Bone marrow (tissue), 2 donors: ENCODE measurements at places on chromosomes 3 and 15.

- DNase-seq, result no peak
Measured at GRCh38 chr15:72229076-72229946, 1.7 kb downstream of the PKM start.

DNA sequence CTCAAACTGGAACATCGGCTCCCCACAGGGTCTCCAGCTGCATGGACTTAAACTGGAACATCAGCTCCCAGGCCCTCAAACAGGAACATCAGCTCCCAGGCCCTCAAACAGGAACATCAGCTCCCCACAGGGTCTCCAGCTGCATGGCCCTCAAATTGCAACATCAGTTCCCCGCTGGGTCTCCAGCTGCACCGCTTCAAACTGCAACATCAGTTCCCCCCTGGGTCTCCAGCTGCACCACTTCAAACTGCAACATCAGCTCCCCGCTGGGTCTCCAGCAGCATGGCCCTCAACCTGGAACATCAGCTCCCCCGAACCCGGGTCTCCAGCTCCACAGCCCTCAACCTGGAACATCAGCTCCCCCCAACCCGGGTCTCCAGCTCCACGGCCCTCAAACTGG is 82.0 kb downstream of the TFRC start:
- no peak for DNase-seq

- DNase-seq, result no peak
Measured at GRCh38 chr3:70999730-71000129, 583.8 kb downstream of the FOXP1 start.

- no peak for DNase-seq
Measured at GRCh38 chr3:161977063-161977462, 480.5 kb downstream of the OTOL1 start.

DNA sequence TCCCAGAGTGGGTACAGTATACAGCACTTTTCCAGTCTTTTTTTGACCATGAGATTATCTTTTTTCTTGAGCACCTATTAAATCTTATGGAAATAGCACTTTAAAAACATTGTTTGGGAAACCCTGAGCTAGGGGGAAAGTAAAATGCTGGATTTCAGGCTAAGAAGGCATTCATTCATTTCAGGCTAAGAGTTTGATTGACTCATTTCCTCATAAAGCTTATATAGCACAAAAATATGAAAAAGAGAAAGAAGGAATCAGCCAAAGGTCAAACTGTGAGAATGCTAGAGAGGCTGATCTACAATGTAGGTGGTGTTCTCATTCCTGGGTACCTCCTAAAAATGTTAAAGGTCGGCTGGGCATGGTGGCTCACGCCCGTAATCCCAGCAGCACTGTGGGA is 10.5 kb downstream of the TTC23 start:
- no peak for DNase-seq

DNA sequence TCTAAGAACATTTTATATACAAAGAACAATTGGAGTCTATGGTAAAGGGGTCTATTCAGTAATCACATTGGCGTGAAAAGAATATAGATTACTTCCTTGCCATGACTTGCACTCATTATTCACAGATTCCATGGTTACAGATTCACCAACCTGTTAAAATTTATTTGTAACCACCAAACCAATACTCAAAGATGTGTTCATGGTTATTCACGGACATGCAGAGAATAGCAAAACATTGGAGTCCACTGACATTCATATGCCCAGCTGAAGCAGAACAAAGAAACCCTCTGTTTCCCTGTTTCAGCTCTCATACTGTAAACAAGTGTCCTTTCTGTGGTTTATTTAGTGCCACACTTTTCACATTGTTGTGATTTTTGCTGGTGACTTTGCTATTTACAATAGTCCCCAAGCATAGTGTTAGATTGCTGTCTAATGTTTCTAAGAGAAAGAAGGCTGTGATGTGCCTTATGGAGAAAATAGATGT is 185.8 kb upstream of the TTC14 start:
- DNase-seq, result no peak

DNA sequence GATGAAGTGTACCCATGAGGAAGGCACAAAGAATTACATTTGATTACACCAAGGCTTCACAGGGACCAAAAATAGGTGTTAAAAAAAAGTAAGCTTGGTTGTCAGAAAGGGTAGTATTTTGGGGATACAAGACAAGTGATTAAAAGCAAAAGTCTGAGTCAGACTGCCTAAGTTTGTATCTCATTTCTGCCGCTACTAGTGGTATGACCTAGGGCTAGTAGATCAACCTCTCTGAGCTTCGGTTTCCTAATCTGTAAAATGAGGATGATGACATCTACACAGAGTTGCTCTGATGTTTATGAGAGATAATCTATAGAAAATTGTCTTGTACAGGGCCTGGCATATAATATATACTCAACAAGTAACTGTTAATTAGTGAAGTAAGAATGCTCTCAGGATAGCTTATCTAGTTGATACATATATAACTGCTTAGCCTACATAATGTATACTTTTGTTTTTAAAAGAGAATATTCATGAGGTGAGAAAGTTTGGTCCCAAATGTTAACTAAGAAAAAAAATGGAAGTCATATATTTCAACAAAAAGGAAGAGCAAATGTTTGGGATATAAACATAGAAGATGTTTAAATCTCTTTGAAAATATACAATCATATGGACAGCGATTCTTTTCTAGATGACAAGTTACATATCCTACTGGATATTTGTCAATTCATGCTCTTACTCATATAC is 163.0 kb upstream of the SLC2A2 start:
- DNase-seq, result no peak

DNA sequence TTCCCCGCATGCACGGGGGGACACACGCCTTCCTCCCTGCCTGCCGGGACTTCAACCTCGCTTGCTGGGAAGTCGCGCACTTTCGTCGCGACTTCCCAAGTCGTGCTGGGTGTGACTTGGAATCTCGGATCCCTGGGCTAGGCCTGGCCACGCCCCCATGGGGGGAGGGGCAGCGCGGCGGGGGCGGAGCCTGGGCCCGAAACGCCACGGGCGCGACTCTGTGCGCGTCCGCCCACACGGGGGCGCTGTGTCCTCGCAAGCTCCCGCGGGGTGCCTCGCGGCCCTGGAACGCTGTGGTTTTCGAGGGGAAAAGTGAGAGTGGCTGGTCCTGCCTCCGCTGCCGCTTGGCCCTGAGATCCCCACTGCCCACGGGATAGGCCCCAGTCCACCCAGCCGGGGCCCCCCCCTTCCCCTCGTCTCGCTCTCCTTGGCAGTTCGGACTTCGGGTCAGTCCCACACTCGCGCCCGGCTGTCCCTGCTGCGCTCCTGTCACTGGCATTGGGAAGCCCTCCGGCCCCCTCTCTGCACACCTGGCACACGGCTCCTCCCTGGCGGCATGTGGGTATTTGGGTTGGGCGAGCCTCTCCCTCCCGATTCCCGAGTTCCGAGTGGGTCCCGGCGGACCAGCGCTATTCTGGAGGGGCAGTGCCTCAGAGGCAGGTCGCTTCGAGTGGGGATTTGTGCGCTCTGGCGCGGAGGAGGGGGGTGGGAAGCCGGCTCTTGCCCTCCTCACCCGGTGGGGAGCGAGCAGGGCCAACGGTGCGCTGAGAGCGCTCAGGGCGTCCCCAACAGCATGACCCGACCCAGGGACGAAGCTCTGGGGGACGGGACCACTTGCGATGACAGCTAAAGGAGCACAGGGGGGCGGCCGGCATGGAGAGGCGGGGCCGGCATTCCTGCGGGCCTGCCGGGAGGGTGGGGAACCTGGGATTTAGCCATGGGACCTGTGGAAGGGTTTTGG is 23.6 kb downstream of the SEC61A1 start:
- DNase-seq, result peak; percentile 71
